Upper lobe of right lung (tissue), 1 donor: ENCODE measurements at places on chromosomes 4 and X.

DNA sequence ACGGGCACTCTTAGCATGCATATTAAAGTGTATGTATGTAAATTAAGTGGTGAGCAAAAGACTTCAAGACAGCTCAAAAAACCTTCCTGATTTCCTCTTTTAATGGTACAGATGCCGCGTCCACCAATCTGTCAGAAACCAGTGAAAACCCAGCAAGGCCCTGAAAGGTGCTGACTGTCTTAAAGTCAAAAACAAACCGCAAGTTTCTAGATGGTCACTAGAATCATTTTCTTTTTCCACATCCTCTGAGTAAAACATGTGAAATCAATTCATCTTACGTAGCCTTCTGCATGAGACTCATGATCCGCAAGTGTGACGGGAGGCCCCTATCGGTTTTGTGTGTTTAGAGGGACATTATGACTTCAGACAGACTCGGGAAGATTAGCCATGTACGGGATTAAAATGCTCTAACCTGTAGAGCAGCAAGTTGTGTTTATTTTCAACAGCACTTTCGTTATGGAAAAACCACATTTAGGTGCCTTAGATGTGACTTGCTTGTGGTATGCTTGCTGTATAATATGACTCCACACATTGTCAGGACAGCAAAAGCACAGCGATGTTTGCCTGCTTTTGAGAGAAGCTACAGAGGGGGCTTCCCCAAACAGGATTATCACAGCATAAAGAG, 88.2 kb upstream of the STS start:
- H3K27ac ChIP-seq, result no peak overlapping the region
- no peak overlapping the region for H3K4me3 ChIP-seq
- no peaks in the 10 kb centered on the region for H3K27me3 ChIP-seq
- H3K36me3 ChIP-seq, result no peaks in the 10 kb centered on the region

DNA sequence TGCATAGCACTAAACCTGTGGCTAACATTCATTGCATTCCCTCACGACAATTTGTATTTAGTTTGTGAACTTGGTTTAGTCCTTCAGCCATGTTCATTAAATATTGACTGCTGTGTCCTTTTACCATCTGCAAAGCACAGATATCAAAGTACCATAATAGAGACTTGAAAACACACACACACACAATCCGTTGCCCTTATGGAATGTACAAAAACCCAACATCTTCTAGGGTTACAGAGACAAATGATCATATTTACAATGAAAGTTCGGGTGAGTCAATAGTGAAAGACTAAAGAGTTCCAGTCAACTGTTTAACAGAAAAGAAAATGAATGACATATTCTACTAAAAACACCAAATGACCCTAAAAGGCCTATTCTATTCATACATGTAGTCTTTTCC, 50.8 kb upstream of the TXK start:
- H3K27me3 ChIP-seq, result no peaks in the 10 kb centered on the region
- H3K36me3 ChIP-seq, result no peaks in the 10 kb centered on the region
- H3K4me3 ChIP-seq, result no peak overlapping the region

DNA sequence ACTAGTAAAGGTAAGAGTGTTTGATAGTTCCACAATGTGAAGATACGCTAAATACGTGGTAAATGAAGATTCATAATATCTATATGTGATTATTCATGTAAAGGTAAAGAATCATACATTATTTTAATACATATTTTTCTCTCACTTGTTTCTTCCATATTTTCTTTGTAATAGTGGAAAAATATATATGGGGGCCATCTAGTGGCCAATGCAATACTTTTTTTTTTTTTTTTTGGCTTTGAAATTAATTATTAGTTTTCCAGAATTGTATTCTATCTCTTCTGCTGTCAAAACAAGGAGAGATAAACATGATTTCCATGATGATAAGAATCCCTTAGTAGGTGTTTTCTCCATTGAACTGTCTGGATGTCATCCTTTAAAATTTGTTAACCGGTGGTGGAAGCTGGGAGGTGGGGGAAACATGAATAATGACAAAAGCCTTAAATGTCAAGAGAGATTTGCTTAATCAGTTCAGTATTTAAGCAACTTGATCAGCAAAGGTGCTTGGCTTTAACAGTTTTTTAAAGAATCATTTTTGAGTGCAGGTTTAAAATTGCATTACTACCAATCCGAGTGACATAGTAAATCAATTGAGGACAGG, 508.7 kb upstream of the HTR2C start:
- H3K27me3 ChIP-seq, result no peaks in the 10 kb centered on the region
- no peak overlapping the region for H3K4me3 ChIP-seq
- DNase-seq, result no peak
- H3K4me1 ChIP-seq, result no peaks in the 10 kb centered on the region
- no peaks in the 10 kb centered on the region for H3K36me3 ChIP-seq

DNA sequence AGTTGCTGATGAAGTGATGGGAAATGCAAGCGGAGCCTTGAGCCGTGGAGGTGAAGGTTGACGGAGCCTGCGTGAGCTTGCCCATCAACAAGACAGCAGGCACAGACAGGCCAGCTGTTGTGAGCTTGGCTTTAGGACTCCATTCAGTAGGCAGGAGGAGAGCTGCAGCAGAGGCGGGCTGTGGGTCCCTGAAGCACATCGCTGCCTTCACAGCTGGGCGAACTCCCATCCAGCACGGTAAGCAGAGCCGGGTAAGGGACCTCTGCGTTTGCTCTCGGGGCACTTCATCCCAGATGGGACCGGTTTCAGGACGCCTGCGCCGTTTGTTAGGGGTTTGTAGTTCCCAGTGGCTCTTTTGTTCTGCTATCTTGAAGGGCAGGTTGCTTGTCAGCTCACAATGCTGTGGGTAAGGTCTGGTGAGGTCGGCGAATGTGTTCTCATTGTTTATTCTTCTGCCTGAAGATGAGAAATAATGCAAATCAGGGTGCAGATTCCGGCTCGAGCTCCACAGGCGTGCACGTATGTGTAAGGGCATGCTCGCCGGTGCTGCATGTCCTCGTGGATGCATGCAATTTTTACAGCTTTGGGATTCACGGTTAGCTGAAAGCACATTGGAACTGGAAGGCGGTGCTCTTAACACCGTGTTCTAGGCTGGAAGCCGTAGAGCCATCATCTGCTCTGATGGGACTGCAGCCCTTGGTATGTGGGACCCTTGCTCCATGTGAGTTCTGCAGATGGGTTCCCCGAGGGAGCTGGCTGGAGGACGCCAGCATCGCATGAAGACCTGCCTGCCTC, 54.6 kb upstream of the CLDN34 start:
- H3K36me3 ChIP-seq, result no peaks in the 10 kb centered on the region
- H3K27ac ChIP-seq, result no peak overlapping the region
- H3K4me1 ChIP-seq, result no peaks in the 10 kb centered on the region

DNA sequence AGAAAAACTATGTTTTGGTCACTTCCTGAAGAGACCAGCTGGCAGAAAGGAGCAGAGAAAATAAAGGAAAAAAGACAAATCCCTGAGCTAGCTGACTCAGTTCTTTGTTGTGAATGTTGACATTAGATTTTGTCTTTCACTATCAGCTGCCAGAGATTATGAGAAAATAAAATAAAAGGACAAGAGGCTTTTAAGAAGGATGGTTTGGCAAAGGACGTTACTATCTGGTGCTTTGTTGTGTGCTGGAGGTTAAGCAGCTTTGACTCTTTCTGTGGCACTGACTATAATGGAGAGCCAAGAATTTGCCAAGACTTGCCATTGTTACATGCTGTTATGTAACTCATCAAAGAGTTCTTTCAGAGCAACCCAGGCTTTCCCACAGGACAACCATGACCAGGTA, 12.1 kb downstream of the ASB5 start:
- H3K4me1 ChIP-seq, result no peaks in the 10 kb centered on the region
- H3K36me3 ChIP-seq, result no peaks in the 10 kb centered on the region
- H3K27ac ChIP-seq, result no peak overlapping the region

- peaks cover 7% of the 10 kb centered on the region for H3K4me1 ChIP-seq
- no peak overlapping the region for H3K4me3 ChIP-seq
- no peak for DNase-seq
Measured at GRCh38 chr4:165115301-165115700, 2.6 kb upstream of the TMEM192 start.

DNA sequence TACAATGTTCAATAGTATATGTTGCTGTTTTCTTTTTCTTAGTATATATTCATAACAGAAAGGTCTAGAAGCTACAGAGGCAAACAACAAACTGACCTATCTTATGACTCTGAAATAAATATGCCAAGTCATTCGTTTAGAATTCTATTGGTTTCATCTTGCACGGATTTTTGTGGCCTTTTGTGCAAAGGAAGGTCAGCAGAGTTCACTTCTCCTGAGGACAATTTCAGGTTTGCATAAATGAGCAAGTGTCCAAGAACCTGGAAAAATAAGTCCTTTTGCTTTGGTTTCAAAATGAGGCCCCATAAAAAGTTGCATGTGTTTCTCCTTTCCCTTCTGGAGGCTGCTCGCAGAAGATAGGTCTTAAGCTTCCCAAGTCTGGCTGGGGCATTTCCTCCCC, 156.9 kb downstream of the APBB2 start:
- no peaks in the 10 kb centered on the region for H3K27me3 ChIP-seq
- no peaks in the 10 kb centered on the region for H3K36me3 ChIP-seq
- DNase-seq, result no peak
- no peak overlapping the region for H3K4me3 ChIP-seq
- H3K27ac ChIP-seq, result no peak overlapping the region
- H3K4me1 ChIP-seq, result peaks cover 16% of the 10 kb centered on the region

DNA sequence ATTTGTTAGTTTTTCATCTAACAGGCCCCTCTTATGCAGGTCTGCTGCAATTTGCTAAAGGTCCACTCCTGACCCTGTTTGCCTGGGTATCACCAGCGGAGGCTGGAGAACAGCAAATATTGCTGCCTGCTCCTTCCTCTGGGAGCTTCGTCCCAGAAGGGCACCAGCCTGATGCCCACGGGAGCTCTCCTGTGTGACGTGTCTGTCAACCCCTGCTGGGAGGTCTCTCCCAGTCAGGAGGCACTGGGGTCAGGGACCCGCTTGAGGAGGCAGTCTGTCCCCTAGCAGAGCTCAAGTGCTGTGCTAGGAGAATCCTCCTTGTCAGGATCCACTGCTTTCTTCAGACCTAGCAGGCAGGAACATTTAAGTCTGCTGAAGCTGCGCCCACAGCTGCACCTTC, 30.5 kb downstream of the ATRX start:
- H3K27me3 ChIP-seq, result no peaks in the 10 kb centered on the region
- H3K4me3 ChIP-seq, result no peak overlapping the region

DNA sequence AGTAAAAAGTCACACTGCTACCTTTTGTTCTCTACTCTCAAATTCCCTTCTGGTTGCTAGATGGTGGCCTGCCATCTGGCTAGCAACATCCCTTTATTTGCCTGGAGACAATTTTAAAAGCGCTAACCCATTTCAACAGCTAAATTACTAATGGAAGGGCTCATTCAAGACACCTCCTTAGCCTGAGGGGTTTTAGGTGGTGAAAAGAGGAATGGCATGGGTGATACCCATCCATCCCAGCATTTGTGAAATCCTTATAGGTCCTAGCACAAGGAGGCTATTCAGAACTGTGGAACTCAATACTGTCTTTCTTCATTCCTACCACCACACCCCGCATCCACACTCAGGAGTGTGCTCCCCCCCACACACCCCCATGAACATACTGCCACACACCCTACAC, 33.5 kb downstream of the ARHGEF9 start:
- no peak overlapping the region for H3K27ac ChIP-seq
- DNase-seq, result no peak
- no peak overlapping the region for H3K4me3 ChIP-seq
- no peaks in the 10 kb centered on the region for H3K4me1 ChIP-seq
- H3K36me3 ChIP-seq, result no peaks in the 10 kb centered on the region
- no peaks in the 10 kb centered on the region for H3K27me3 ChIP-seq

DNA sequence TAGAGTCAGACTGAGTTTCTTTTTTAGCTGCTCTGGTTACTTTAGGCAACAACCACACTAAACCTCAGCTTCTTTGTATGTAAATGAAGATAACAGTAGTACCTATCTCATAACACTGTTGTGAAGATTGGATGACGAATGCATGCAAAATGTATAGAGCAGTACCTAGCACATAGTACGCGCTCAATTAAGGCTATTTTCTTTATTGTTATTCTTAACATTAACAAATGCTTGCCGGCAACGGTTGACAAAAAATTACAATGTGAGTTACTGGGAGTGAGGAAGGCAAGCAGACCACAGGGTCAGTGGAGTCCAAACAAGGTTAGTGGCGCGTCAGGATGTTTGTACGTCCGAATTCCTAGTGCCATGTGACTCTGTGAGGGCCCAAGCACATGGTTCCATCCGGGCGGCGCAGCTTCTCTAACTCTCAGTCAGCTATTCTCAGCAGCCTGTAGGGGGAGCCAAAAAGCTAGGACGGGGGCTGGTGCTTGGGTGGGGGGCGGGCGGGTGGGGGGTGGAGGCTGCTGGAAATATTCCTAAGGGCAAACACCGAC, 821 bp upstream of the NALF2 start:
- H3K36me3 ChIP-seq, result no peaks in the 10 kb centered on the region
- no peak overlapping the region for H3K27ac ChIP-seq
- H3K27me3 ChIP-seq, result peaks cover 12% of the 10 kb centered on the region
- no peaks in the 10 kb centered on the region for H3K4me1 ChIP-seq
- no peak overlapping the region for H3K4me3 ChIP-seq
- no peak for DNase-seq

DNA sequence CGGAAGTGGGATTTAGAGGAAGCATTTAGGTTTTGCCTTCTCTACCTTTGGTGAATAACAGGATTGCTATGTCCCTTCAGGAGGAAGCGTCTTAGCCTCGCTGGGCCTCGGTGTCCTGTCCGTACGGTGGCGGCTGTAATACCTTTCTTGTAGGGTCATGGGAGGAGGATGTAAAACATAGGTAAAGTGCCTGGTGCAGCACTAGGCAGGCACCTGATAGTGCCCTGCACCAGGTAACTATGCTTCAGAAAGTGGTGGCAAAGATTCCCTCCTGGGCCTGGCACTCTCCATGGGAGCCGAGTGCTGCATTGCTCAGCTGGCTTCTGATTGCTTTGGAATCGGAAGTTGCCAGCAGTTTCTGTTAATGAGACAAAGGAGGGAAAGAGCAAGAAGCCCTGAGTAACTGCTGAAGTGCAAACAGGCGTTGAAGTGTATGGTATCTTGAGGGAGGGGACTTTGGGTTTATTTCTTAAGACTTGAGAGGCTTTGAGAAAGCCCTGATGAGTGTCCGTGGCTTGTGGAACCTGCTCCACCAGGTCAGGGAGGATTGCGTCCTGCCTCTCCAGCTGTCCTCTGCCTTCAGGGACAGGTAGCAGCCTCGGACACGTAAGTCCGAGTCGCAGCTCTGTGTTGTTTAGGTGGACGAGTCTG, 45.8 kb downstream of the TBC1D14 start:
- no peaks in the 10 kb centered on the region for H3K36me3 ChIP-seq
- H3K4me3 ChIP-seq, result no peak overlapping the region
- H3K27ac ChIP-seq, result peak overlapping the region; percentile 56
- peak; percentile 86 for DNase-seq

- no peak for DNase-seq
- H3K4me3 ChIP-seq, result no peak overlapping the region
- H3K36me3 ChIP-seq, result no peaks in the 10 kb centered on the region
Measured at GRCh38 chrX:20118065-20118824, 1.5 kb upstream of the MAP7D2 start.

GRCh38 chrX:114599305-114599704, 15.4 kb downstream of the HTR2C start:
- DNase-seq, result no peak
- no peaks in the 10 kb centered on the region for H3K36me3 ChIP-seq
- H3K4me3 ChIP-seq, result no peak overlapping the region
- H3K4me1 ChIP-seq, result no peaks in the 10 kb centered on the region
- H3K27ac ChIP-seq, result no peak overlapping the region

GRCh38 chr4:7933651-7934510, 5.8 kb downstream of the AFAP1 start:
- H3K4me3 ChIP-seq, result no peak overlapping the region
- H3K36me3 ChIP-seq, result no peaks in the 10 kb centered on the region
- H3K4me1 ChIP-seq, result peaks cover 30% of the 10 kb centered on the region
- no peaks in the 10 kb centered on the region for H3K27me3 ChIP-seq
- DNase-seq, result no peak

- no peaks in the 10 kb centered on the region for H3K27me3 ChIP-seq
- no peaks in the 10 kb centered on the region for H3K36me3 ChIP-seq
- no peak overlapping the region for H3K4me3 ChIP-seq
Measured at GRCh38 chrX:121455890-121456289, 408.5 kb downstream of the GLUD2 start.
